NCI-H510A treated with DMSO at 0.1 percent for 48 hours (cell line): ENCODE measurements at places on chromosomes 16 and 17.

DNA sequence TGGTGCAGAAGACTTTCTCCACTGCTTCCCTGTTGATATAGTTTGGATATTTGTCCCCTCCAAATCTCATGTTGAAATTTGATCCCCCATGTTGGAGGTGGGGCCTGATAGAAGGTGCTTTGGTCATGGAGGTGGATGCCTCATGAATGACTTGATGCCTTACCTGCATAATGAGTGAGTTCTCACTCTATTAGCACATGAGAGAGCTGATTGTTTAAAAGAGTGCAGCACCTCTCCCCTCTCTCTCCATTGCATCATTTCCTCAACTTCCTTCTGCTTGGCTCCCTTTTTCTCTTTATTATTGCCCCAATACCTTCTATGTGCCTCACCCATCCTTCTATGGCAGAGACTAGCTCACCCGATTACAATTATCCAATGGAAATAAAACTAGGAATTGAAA is 90.8 kb upstream of the COX10 start:
- DNase-seq: no peak

DNA sequence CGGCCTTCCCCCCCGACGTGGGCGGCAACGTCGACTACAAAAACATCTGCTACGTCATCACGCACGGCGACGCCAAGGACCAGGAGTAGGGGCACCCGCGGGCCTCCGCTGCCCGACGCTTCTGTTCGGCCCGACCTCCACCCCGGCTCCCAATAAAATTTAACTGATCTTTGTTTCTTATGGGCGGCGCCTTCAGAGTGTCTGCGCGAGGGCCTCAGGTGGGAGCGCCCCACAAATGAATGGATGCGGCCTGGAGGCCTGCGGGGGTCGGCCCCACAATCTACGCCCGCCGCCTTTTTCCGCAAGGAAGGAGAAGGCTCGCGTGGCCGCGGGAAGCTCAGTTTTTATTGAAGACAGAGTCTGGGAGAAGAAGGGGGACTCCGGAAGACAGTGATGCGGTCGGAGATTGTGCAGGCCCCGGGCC is 3.2 kb downstream of the MYL11 start:
- DNase-seq: peak; percentile 92

GRCh38 chr16:62408760-62409159 is 372.5 kb upstream of the CDH8 start:
- DNase-seq: no peak

- no peak for DNase-seq
Measured at GRCh38 chr17:72333570-72333969, 212.8 kb downstream of the SOX9 start.

DNA sequence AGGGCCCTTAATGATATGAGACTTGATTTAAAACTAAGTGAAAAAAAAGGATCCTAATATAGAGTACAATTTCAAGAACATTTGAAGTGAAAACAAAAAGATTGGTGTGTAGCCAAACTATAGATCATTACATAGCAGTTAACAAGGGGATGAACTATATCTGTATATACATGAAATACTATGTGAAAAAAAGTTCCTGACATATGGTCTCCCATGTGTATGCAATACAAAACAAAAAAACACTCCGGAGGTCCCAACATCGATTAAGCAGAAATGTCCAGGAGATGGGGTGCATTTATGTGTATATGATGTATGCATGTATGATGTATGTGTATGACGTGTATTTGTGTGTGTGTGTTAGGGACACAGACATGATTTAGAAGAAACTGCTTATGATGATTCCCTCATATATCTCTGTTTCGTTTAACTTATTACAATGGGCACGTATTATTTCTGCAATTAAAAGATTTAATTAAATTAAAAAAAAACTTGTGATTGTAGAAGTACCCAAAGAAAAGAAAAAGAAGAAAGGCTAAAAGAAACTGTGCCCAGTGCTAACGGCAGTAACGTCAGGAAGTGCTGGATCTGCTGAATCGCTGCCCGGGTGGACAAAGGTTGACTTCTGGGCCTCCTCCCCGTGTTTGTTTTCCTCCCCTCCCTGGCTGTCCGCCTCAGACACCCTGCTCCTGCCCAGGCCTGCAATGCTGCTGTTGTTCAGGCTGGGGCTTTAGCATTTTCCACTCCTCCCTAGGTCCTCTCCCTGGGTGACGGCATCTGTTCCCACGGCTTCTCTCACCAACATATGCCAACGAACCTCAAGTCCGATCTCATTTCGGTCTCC is 36.9 kb downstream of the TBX4 start:
- DNase-seq: no peak
